Large intestine (tissue), 12 donors: ENCODE measurements at places on chromosomes 2 and 18. TPM values are rescaled to one million over a fixed set of nuclear protein-coding genes. Genes with fewer than 3 reads are reported as not detected.

Gene ABI2
- polyA plus RNA-seq = 27.7 TPM

DNA sequence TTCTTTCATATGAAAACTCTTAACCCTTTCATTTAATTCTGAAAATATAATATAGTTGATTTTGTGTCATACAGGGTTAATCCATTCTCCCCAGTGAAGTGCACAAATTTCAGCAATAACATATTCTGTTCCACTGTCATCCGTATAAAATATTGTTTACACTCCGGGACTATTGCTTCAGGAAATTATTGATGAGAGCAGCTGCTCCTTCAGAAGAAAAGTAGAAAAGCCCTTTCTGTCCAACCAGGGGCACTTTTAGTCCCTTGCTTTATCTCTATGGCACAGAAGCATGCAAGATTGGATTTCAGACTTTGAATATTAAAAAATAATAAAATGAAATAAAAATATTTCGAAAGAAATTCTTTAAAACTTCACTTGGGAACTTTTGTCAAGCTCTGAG lies 535.7 kb upstream of the SLC39A10 start:
- H3K4me1 ChIP-seq = no peaks in the 10 kb centered on the region
- H3K27me3 ChIP-seq = no peaks in the 10 kb centered on the region
- no peak overlapping the region for H3K4me3 ChIP-seq
- no peak overlapping the region for H3K27ac ChIP-seq
- no peaks in the 10 kb centered on the region for H3K36me3 ChIP-seq
- DNase-seq = no peak

DNA sequence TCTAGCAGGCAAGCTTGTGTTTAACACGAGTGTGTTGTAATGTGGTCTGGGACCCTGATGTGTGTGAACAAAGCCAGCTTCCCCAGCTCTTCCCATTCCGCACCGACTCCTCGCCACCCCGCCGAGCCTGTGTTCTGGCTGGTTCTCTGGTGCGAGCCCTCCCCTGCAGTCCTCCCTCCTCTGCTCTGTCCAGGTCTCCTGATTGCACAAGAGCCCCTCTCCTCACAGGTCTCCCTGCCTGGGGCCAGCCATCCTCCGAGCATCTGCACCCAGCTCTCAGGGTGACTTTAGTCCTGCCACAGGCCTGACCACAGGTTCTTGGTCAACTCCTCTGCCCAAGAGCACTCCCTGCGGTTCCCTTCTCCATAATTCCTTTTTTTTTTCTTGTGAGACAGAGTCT lies 13.2 kb downstream of the SLC66A3 start:
- H3K27me3 ChIP-seq = no peaks in the 10 kb centered on the region
- H3K4me1 ChIP-seq = no peaks in the 10 kb centered on the region
- no peak overlapping the region for H3K27ac ChIP-seq
- no peak overlapping the region for H3K4me3 ChIP-seq
- DNase-seq = no peak

GRCh38 chr18:73563901-73564472 lies 583.6 kb downstream of the FBXO15 start:
- H3K27me3 ChIP-seq = no peaks in the 10 kb centered on the region
- H3K4me1 ChIP-seq = no peaks in the 10 kb centered on the region
- no peaks in the 10 kb centered on the region for H3K36me3 ChIP-seq

- no peak for DNase-seq
- H3K4me3 ChIP-seq = no peak overlapping the region
- no peaks in the 10 kb centered on the region for H3K27me3 ChIP-seq
- no peaks in the 10 kb centered on the region for H3K36me3 ChIP-seq
These were observed 218.0 kb upstream of the COPS8 start for GRCh38 chr2:236867441-236868260.

DNA sequence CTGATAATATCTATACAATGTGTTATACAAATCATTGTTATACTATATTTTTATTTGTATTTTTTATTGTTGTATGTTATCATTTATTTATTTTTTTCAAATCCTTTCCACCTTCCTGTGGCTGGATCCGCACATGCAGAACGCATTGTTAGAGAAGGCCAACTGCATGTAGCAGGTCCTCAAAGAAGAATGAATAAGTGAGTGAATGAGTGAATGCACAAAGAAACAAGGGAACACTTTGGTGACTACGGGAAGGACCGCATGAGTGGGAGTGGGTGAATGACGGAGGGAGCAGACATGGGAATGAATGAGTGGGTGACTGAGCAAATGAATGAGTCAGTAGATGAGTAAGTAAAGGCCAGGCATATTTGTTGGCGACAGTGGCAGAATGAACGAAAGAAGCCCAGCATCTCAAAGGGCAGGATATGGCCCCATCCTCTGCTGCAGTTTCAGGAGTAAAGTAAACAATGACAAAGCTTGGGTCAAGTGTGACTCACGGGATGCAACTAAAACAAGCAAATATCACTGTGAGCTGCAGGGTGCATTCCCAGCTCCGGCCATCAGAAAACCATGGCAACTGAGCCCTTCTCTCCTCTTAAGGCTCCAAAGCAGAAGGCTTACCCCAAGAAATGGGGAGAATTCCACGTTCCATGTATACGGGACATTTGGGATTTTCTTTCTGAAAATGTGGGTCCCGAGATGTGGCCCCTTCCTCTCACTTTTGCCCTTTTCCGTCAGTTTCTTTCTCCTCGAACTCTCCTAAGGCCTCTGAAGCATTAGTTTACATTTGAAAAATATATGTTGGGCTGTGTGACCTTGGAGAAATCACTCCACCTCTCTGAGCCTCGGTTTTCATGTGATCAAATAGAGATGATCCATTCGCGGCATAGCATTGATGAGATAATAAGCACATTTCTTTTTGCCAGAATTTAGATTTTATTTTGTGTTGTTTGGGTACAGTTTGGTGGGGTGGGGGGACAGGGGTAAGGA lies 24.5 kb downstream of the KCNF1 start:
- H3K4me3 ChIP-seq = no peak overlapping the region
- H3K4me1 ChIP-seq = no peaks in the 10 kb centered on the region
- H3K27me3 ChIP-seq = no peaks in the 10 kb centered on the region
- no peak overlapping the region for H3K27ac ChIP-seq
- peak; percentile 46 for DNase-seq

GRCh38 chr2:161134547-161135518 lies 25.4 kb upstream of the TANK start:
- no peaks in the 10 kb centered on the region for H3K27me3 ChIP-seq
- H3K36me3 ChIP-seq = no peaks in the 10 kb centered on the region
- no peak overlapping the region for H3K27ac ChIP-seq
- no peaks in the 10 kb centered on the region for H3K4me1 ChIP-seq

DNA sequence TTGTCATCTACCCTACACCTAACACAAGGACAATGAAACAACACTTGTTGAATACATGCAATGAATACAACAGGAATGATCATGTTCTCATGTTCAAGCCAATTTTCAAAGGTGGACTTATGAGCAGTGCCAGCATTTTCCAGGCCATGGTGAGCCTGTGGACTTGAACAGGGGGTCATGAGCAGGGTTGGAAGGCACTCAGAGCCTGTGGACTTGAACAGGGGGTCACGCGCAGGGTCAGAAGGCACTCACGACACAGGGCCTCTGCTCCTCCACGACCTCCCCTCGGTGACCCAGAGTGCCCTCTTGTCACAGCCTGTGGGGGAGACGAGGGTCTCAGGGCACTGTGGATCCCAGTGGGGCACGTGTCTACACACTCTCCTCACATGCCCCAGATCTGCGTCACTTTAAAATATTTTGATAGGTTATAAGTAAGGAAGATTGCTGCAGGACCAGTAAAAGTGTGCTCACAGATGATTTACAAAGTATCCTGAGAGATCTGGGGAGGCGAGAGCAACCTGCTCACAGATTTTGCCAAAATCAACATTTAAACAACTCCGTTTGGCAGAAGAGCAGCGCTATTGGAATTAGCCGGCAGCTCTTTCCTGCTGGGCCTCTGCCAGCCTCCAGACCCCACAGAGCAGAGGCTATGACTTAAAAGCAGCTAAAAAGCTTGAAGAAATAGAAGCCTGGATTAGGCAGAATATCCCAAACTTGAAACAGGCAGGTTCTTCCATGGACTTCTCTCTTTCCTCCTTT lies 121.9 kb downstream of the TMEM18 start:
- H3K4me1 ChIP-seq = no peaks in the 10 kb centered on the region
- H3K4me3 ChIP-seq = no peak overlapping the region
- no peaks in the 10 kb centered on the region for H3K27me3 ChIP-seq
- H3K36me3 ChIP-seq = no peaks in the 10 kb centered on the region

- no peak for DNase-seq
- H3K27ac ChIP-seq = no peak overlapping the region
- H3K27me3 ChIP-seq = no peaks in the 10 kb centered on the region
- no peaks in the 10 kb centered on the region for H3K36me3 ChIP-seq
- no peaks in the 10 kb centered on the region for H3K4me1 ChIP-seq
These were observed 74.0 kb upstream of the MSH6 start for GRCh38 chr2:47708801-47709499.

Gene AMER3
- polyA plus RNA-seq = 1.3 TPM

Gene NCKAP5
- polyA plus RNA-seq = 4.3 TPM

GRCh38 chr2:168190590-168191336 lies 56.6 kb downstream of the STK39 start:
- peak; percentile 78 for DNase-seq
- peaks cover 47% of the 10 kb centered on the region for H3K4me1 ChIP-seq
- H3K27me3 ChIP-seq = no peaks in the 10 kb centered on the region
- peak overlapping the region; percentile 40 for H3K27ac ChIP-seq
- H3K4me3 ChIP-seq = no peak overlapping the region

Gene FOXI3
- polyA plus RNA-seq = not detected

Gene SRD5A2
- polyA plus RNA-seq = 0.22 TPM

DNA sequence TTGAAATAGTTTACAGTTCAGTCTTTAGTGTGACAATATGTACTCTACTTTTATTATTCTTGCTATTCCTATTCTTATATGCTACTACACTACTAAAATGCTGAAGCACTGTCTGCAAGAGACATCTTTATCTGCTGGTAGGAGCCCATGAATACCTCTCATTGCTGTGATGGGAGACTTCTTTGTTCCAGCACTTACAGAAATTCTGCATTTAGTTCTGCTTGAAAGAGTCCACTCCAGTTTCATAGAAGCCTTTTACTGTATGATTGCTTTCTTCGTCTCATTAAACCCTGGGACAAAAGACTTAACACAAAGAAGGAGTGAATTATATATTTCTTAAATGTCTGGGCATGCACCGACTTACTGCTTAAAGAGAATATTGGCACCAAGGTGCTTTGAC lies 272.7 kb downstream of the CD226 start:
- no peaks in the 10 kb centered on the region for H3K27me3 ChIP-seq
- no peak overlapping the region for H3K4me3 ChIP-seq
- no peak overlapping the region for H3K27ac ChIP-seq
- no peaks in the 10 kb centered on the region for H3K36me3 ChIP-seq
- H3K4me1 ChIP-seq = no peaks in the 10 kb centered on the region
- no peak for DNase-seq

Gene SLC66A3
- polyA plus RNA-seq = 13.3 TPM

Gene IL1RN
- polyA plus RNA-seq = 0.39 TPM

Gene L3MBTL4
- polyA plus RNA-seq = 4.0 TPM

DNA sequence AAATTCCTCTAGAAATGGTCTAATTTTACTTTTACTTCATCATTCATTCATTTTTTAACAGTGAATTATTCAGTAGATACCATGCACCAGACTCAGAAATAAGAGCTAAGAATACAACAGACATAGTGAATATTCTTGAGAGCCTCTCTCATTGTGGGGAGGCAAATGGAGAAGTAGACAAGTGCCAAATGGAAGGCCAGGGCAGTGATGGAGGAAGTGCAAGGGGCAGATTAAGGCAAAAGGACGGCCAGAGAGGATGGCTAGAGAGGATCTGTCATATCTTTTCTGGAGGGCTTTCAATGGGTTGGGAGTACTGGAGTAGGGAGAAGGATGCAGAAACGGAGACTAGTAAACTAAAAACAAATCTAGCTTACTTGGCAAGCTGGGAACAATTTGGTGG lies 19.0 kb upstream of the RMDN2 start:
- H3K4me1 ChIP-seq = peaks cover 29% of the 10 kb centered on the region
- DNase-seq = no peak
- H3K36me3 ChIP-seq = no peaks in the 10 kb centered on the region
- H3K4me3 ChIP-seq = no peak overlapping the region
- no peaks in the 10 kb centered on the region for H3K27me3 ChIP-seq

GRCh38 chr2:37190290-37190689 lies 1.8 kb upstream of the SULT6B1 start:
- H3K4me3 ChIP-seq = no peak overlapping the region
- H3K27me3 ChIP-seq = no peaks in the 10 kb centered on the region
- H3K4me1 ChIP-seq = no peaks in the 10 kb centered on the region

Gene POTEJ
- polyA plus RNA-seq = 0.07 TPM

DNA sequence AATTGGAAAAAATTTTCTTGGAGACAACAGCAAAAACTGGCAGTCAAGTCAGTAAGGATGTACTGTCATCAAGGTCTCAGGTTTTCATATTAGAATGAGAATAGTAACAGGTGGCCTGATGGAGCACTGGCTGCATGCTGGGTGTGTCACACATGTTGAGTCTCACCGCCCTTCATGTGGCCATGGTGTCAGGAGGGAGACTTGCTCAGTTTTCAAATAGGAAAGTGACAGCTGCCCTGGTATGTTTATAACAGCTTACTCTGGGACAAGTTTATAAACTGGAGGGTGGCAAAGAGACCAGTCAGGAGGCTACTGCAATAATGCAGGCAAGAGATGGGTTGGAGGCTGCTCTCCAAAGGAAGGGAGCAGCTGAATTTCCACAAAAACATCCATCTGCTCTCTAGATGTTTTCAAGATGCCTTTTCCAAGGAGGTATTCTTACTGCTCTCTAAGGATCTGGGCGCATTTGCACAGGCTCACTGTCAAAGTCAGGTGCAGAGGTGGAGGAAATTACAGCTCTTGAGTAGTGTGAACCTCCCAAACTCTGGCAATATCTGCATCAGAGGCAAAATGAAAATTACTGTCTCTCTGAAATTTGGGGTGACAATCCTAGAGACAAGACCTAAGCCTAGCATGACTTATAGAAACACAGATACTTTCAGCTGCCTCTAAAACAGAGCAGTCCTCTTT lies 321.9 kb upstream of the RAB12 start:
- H3K36me3 ChIP-seq = no peaks in the 10 kb centered on the region
- no peak overlapping the region for H3K4me3 ChIP-seq
- H3K4me1 ChIP-seq = no peaks in the 10 kb centered on the region
- H3K27me3 ChIP-seq = no peaks in the 10 kb centered on the region

Gene MROH2A
- 0.16 TPM for polyA plus RNA-seq

GRCh38 chr2:169349535-169349934 lies 12.8 kb downstream of the LRP2 start:
- H3K27ac ChIP-seq = no peak overlapping the region
- H3K27me3 ChIP-seq = no peaks in the 10 kb centered on the region
- H3K4me1 ChIP-seq = no peaks in the 10 kb centered on the region
- H3K36me3 ChIP-seq = no peaks in the 10 kb centered on the region
- H3K4me3 ChIP-seq = no peak overlapping the region

GRCh38 chr2:159088906-159089305 lies 120.5 kb downstream of the TANC1 start:
- no peaks in the 10 kb centered on the region for H3K4me1 ChIP-seq
- no peak for DNase-seq
- H3K36me3 ChIP-seq = peaks cover 2% of the 10 kb centered on the region
- no peak overlapping the region for H3K27ac ChIP-seq
